Activated CD4-positive, alpha-beta T cell treated with anti-CD3 and anti-CD28 coated beads, Interleukin-2, Interleukin-4, amounts not matched to agents 100 ng/mL and 50 ng/mL, durations not matched to agents 16 hours and 8 hours (primary cell): ENCODE measurements at places on chromosomes 5 and 9.

- DNase-seq, result peak; percentile 96
Measured at GRCh38 chr5:142095651-142096330, 12.8 kb upstream of the NDFIP1 start.

GRCh38 chr5:134568337-134568700, 42.8 kb downstream of the JADE2 start:
- DNase-seq, result no peak

GRCh38 chr9:21856301-21857094, 54.1 kb downstream of the MTAP start:
- DNase-seq, result no peak

- no peak for DNase-seq
Measured at GRCh38 chr9:128899566-128900322, 17.8 kb downstream of the LRRC8A start.

GRCh38 chr9:117656002-117656401, 48.2 kb upstream of the TLR4 start:
- DNase-seq, result no peak

DNA sequence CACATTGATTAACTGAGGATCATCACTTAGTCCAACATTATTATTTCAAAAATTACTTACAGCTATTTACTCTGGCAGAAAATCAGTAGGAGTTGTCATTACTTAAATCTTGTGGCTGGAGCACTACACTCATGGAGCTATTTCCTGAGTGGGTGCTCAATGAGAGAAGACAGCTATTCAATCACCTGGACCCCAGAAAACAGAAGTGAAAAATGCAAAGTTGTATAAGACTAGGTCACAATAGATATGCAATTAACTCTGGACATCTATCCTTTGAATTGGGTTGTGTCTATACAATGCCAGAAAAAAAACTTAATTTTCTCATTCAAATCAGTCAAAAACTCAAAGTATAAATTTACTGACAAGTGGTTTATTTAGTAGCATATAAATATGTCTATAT, 340.9 kb downstream of the EFNA5 start:
- no peak for DNase-seq

GRCh38 chr5:104793031-104793754, 1230.6 kb upstream of the NUDT12 start:
- no peak for DNase-seq

DNA sequence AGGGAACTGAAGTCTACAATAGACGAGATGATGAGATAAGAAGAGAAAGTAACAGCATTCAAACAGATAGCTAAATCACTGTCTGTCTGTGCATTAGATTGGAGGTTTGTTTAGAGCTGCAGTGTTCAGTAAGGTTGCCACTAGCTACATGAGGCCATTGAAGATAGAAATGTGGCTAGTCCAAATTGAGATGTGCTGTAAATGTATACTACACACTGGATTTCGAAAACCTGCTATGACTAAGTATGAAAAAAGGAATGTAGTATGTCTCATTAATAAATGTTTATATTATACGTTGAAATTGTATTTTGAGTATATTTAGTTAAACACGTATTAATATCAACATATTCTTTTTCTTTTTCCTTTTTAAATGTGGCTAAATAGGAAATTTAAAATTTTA, 142.1 kb downstream of the XRCC4 start:
- no peak for DNase-seq

GRCh38 chr9:70594386-70594944, 180.0 kb upstream of the KLF9 start:
- no peak for DNase-seq

GRCh38 chr9:4098031-4098430, 201.8 kb downstream of the GLIS3 start:
- DNase-seq, result no peak

GRCh38 chr9:14705079-14705478, 11.8 kb upstream of the ZDHHC21 start:
- no peak for DNase-seq

DNA sequence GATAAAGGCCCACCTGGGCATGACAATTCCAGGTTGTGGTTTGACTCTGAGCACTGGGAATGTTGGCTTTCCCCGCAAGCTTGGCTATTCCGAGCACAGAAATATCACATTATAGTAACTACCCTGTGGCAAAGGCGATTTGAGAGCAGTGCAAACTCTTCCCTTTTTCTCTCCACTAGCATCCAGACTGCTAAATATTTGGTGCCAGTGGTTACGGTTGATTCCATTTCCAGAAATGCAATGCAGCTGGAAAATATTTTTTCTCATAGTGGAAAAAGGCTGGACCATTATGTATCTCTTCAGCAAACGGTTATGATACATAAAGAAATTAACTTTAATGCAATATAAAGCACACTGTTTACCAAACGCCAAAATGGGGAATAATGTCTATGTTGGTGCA, 158.0 kb downstream of the ENC1 start:
- no peak for DNase-seq

DNA sequence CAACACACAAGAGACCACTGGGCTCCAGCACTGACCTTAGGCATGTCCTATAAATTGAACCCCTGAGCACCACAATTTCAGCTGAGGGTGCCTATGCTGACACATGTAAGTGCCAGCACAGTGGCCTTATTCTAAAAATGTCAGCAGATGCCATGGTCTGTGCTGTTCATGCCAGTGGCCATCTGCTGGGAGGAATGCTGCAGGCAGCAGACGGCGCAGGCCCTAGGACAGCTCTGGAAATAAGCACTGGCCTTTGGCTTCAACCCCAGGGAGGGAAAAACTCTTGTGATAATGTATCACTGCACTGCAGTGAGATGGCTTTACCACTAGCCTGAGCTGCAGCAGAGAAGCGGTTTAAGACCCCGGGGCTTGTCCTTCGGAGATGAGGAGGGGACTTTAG, 98.5 kb downstream of the SYK start:
- no peak for DNase-seq

GRCh38 chr5:155103146-155103545, 89.6 kb downstream of the KIF4B start:
- DNase-seq, result no peak

GRCh38 chr9:2872250-2872930, 28.5 kb upstream of the PUM3 start:
- DNase-seq, result peak; percentile 10

- no peak for DNase-seq
Measured at GRCh38 chr5:156949424-156949823, 13.6 kb downstream of the TIMD4 start.

- DNase-seq, result no peak
Measured at GRCh38 chr9:24459953-24460352, 85.7 kb downstream of the IZUMO3 start.

DNA sequence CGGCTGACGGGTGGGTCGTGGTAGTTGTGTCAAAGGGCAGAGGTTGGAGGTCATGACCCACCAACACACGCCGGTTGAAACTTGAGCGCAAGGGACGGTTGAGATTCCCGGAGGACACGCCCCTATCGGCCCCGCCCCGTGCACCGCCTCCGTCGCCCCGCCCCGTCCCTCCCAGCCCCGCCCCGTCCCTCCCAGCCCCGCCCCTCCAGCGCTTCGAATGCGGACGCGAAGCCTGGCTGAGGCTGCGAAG, 226 bp upstream of the RANBP17 start:
- no peak for DNase-seq

GRCh38 chr5:93331863-93332262, 249.2 kb downstream of the NR2F1-AS1 start:
- DNase-seq, result no peak

GRCh38 chr9:3912817-3913216, 387.0 kb upstream of the RFX3 start:
- DNase-seq, result no peak

DNA sequence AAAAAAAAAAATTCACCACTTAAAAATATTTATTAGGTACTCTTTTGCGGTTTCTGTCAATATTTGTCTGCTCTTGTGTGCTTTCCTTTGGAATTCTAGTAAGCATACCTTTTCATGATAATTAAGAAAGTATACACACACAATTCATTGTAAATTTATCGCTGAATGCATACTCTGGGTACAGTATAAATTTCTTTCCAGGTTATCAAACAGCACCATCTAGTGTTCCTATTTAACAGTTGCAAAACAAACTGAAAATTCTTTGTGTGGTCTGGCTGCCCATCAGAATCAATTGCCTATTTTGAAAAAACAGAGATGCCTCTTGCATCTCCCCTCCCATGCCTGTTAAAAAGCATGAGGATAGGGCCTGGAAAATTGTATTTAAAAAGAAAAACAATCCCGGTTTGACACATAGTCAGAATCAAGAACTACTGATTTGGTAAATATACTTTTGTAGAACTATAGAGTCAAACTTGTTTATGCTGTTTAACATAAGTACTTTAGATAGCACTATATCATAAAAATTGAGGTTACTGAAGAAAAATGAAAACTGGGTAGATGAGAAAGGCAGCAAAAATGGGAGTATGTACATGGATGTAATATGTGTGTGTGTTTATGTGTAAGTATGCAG, 16.2 kb downstream of the PGGT1B start:
- DNase-seq, result peak; percentile 43

DNA sequence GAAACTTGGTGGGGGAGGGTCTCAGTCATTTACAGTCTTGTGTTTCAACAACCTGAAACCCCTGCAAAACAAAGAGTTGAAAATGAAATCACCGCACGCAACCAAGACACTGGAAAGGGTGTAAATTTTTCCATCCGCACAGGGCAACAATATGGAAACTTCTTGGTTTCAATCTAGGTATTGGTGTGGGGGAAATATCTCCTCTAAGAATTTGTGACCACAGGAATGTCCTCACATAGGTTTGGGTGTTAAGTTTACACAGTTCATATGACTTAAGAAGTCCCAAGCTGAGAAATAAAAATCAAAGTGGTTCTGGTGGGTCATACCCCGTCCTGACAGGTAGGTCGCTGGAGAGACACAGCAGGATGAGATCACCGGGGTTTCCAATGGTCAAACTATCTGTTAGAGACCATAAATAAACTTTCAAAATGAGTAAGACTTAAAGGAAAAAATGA, 51.9 kb upstream of the PIP5K1B start:
- DNase-seq, result peak; percentile 49

- DNase-seq, result peak; percentile 55
Measured at GRCh38 chr5:131514316-131515283, 120.4 kb downstream of the RAPGEF6 start.

GRCh38 chr5:18068826-18069225, 434.6 kb downstream of the TAF11L14 start:
- DNase-seq, result no peak

DNA sequence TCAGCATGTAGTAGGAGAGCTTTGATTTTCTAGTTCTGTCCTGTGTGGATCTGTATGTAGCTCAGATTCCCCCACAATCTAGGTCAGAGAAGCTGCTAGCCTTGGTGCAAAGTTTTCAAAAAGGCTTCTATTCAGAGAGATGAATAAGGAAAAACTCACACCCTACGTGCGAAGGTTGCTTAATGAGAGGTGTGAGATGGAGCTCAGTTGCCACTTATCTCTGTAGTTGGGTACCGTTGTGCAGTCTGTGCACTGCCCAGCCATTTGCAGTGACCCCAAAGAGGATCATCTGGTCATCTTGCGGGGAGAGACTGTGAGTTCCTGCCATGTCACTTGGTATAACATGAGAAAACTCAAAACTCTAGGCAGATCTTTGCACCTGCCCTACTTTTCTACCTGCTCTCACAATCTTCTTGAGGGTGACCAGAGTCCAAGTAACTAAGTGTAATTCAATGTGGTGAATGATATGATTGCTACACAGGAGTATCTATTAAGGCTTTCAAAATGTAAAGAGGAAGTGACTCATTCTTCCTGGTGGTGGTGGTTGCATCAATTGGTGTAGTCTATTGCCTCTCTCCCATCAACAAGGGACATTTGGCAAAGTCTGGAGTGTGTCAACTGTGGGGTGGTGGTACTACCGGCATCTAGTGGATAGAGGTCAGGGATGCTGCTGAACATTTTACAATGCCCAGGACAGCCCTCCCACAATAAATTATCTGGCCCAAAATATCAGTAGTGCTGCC, 65.2 kb downstream of the TMC1 start:
- peak; percentile 76 for DNase-seq

DNA sequence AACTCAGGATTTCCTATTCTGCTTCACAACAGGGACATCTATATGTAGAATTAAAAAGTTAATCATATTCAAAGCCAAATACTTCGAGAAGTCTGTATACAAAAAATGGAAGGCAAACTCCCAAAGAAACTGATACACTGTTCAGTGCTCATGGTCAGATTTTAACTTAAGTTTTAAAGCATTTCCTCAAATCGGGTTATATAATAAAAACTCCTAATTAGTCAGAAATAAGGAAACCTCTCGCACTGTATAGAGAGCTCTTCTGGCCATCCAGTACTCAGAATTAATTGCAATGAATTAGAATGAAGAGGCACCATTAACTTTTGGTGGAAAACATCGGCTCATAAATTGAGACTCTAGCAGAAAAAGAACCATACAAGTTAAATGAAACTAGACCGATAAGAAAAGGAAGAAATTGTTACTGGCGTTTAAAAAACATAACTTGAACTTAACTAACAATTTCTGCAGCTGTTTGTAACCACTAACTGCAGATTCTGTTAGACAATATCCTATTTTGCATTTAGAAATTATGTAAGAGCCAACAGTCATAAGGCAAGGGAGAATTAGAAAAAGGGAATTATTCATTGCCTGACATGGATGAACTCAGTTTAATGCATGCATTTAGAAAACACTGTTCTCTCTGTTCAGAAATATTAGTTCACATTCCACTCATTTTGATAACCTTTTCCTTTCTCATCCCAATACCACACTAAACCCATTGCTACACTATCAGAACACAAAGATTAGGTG, 96.6 kb downstream of the FNBP1 start:
- DNase-seq, result no peak

DNA sequence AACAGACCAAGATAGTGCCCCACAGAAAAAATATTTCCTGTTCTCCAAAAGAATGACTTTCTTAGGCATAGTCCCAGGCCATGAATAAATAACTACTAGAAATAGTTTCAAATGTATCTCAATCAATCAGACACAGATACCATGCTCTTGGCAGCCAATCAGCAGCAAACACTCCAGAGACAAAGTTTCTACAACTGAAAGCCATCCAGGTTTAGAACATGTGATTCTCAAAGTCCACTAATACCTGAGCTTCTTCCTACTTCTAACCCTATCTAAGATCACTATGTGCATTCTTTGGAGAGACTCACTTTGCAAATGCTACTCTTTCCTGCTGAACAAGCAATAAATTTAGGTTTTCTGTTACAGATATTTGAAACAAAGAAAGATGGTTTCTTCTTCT, 425.8 kb upstream of the GRIN3A start:
- no peak for DNase-seq

GRCh38 chr5:136638084-136638483, 272.7 kb upstream of the TRPC7 start:
- no peak for DNase-seq

DNA sequence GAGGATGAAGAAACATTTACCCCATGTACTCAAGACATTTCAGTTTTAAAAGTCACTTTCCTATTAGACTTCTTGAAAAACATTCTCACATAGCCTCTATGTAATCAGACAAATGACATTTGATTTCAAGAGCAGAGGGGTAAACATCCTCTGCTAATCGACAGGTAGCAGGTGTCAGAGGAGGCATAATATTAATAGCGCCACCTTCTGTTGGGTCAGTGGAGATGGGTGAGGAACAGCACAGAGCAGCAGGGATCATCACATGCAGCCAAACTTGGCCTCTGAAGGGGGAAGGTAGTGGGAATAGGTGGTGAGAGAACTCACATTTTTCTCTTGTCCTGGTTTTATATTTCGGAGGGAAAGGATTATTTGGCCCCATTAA, 3.3 kb upstream of the LSM11 start:
- DNase-seq, result peak; percentile 42
